CD4-positive, alpha-beta T cell treated with Interleukin-10 for 1 hour (primary cell): ENCODE measurements at places on chromosomes 12 and 14.

GRCh38 chr12:50056639-50056976 is 788 bp upstream of the ASIC1 start:
- DNase-seq: no peak

GRCh38 chr12:127636882-127637281 is 630.1 kb upstream of the TMEM132C start:
- no peak for DNase-seq

DNA sequence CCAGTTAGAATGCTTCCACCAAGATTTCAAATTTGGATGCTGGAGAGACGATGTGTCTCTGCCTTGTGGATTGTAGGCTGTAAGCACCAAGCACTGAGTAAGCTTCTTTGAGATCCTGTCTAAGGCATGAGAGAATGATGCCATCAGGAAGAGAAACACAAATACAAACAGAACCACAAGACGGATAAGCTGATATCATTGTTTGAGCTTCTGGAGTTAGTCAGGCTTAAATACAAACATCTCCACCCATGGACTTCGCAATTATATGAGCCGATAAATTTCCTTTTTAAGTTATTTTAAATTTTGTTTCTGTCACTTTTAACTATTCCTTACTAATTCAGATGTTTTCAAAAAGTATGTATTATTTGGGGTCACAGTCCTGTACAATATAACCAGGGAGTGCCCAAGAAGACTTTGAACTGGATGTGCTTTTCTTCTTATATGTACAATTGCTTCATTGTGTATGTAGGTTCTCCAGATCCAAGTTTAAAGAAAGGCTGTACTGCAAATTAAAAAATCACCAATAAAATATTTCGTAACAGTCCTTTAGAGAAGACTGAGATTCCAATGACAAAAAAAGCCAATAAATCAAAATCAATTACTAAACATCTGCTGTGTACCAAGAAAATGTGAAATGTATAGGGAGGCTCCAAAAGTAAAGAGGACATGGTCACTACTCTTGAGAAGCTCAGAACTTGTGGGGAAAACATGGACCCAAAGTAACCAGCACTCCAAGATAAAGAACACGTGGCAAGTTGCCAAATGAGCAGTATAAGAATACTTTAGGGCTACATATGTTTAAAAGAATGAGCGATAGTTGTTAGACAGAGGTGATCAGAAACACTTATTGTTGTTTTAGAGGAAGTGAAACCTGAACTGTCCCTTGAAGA is 274.1 kb downstream of the ADAMTS20 start:
- DNase-seq: no peak

GRCh38 chr14:74503291-74503937 is 9.8 kb downstream of the ISCA2 start:
- DNase-seq: no peak

GRCh38 chr12:66740732-66741131 is 61.9 kb upstream of the GRIP1 start:
- no peak for DNase-seq

DNA sequence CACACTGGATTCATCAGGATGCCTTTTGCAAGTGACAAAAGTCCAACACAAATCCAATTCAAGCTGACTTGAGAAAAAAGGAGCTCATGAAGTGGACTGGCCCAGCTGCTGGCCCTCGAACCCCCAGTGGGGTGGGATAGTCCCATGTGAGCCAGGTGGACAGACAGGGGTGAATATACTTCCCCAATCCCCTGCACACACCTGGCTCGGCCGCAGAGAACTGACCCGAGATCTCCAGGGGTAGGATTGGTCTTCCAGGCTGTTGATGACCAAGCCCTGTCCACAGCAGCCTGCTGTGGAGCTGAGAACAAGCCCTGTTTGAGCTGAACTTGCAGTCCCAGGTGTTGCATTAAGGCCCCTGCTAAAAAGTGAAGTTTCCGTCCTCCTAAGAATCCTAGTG is 56.2 kb downstream of the TPCN1 start:
- no peak for DNase-seq

DNA sequence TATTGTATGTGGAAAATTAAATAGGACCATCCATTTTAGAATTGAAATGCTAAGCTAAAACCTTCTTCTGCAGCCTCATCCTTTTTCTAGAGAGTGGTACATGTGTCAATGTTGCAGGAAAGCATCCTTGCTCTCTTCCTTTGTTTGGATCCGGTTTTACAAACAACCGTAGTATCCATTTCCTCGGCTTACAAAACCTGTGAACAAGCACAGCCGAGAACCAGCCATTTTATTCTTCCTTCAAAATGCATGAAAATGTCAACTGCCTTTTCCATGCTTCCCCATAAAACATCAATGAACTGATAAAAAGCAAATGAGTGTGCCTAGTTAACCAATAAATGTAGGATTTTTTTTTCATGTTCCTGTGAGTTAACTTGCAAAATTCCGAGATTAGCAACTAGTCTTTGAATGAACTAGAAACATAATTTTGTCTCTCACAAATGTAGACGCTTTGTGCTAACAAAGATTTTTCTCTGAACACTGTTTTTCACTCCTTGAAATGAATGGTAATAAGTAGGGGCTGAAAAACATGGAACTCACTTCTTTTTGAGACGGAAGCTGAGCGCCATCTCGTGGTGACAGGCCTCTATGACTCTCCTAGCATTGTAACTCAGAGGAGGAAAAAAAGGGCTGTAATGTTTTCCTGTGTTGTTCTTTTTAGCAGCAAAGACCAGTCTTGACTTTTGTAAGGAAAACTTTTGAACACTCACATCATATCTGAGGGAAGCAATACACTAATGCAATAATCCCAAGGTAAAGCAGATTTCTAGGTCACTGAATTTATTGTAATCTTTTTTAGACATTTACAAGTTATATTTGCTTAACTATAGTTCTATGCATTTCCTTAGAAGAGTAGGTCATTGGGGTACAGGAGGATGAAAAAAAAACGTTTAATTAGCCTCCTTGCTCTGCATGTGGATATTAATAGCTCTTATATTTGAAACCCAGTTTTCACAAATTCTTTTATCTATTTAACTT is 157.4 kb upstream of the FOXG1 start:
- DNase-seq: no peak

- DNase-seq: peak; percentile 5
Measured at GRCh38 chr14:62179367-62180018, 417.3 kb downstream of the SNAPC1 start.

GRCh38 chr12:88549929-88550328 is 30.3 kb downstream of the KITLG start:
- DNase-seq: no peak
